ENCODE measurements at places on chromosomes 7 and 10. TPM values are rescaled to one million over a fixed set of nuclear protein-coding genes. Genes with fewer than 3 reads are reported as not detected.

Gene C10orf62
- not detected for total RNA-seq

Gene SLC26A3
- total RNA-seq, result not detected

Gene NAT16
- total RNA-seq, result not detected

Gene TEX36
- total RNA-seq, result not detected

Gene LRRD1
- total RNA-seq, result not detected

Gene ADRB1
- total RNA-seq, result 0.14 TPM

Gene NPSR1
- total RNA-seq, result not detected

Gene ADRA2A
- not detected for total RNA-seq

Gene PAX4
- not detected for total RNA-seq

Gene LDB3
- 0.06 TPM for total RNA-seq

Gene EVX1
- total RNA-seq, result not detected

- no peak for DNase-seq
These were observed 3.4 kb downstream of the GPR15LG start for GRCh38 chr10:84176836-84177474.

GRCh38 chr7:5238500-5238899, 44.2 kb upstream of the SLC29A4 start:
- DNase-seq, result no peak

- DNase-seq, result no peak
These were observed 130.8 kb downstream of the PAXIP1 start for GRCh38 chr7:154871928-154872750.

DNA sequence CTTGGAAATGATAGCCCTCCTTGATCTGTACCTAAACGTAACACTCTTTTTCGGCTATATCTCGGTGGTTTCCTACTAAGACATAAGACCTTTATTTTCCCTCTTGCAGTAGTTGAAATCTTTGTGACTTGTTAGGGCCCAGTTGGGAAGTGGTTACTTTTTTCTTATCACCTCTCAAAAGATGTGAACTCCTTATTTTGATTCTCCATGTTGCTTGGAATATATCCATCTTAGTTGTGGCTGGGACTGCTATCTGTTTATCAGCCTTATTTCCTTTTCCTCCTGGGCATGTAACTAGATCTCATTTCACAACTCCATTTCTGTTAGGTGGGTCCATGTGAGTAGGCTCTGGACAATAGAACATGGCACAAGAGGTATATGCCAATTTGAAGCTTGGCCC, 4.1 kb upstream of the CPED1 start:
- no peak for DNase-seq

DNA sequence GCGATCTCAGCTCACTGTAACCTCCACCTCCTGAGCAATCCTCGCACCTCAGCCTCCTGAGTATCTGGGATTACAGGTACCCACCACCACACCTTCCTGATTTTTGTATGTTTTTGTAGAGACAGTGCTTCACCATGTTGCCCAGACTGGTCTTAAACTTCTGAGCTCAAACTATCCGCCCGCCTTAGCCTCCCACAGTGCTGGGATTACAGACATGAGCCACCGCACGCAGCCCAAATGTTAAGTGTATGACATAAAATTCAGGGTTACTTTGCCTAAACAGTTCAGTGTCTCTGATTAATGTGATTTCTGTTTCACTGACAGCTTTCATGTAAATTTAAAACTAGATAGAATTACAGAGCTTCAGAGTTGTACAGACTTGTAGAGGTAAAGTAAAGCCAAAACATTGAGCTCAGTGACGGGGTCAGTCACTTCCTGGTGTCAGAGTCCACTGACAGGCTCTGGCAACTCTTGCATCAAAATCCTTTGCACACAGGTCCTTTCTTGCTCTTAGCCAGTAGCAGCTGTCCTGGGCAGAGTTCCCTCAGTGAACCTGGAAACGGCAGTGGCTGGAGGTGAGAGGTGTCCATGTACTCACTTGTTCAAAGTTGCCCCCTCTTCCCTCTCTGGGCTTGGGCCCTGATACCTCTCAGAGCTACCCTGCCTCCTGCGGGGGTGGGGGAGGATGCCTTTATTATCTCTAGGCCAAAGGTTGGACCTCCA, 33.7 kb downstream of the MGMT start:
- no peak for DNase-seq

DNA sequence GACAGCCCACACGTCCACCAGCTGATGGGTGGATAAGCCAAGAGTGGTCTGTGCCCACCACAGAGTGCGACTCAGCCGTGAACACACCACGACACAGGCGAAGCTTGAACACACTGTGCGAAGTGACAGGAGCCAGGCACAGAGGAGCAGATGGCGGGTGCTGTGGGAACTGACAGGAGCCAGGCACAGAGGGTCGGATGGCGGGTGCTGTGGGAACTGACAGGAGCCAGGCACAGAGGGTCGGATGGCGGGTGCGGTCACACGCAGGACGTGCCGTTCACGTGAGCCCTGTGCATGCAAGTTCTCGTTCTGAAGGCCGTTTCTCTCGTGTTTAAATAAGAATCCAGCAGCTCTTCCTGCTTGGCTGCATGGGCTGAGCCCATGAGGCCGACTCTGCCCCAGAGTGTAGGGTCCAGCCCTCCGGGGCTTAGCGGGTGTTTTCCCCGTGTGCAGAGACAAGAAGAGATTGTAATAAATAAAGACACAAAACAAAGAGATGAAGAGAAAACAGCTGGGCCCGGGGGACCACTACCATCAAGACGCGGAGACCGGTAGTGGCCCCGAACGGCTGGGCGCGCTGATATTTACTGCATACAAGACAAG, 5.9 kb upstream of the ADAP1 start:
- DNase-seq, result no peak

DNA sequence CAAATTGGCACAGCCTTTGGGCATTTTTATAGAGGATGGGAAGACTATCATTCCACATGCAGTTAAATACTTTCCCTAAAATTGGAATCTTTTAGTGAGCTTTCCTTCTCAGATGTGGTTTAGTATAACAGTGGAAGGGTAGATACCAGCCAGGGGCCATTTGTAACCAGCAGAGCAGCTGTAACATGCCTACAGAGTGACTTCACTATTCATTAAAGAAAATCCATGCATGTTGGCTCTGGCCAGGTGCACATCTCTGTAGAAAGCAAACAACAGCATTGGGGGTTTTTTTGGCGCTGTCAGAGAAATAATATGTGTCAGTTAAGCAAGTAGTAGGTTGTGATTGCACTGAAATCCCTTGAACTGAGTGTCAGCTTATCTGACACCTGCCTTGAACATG, 115.6 kb downstream of the LHFPL3 start:
- no peak for DNase-seq

DNA sequence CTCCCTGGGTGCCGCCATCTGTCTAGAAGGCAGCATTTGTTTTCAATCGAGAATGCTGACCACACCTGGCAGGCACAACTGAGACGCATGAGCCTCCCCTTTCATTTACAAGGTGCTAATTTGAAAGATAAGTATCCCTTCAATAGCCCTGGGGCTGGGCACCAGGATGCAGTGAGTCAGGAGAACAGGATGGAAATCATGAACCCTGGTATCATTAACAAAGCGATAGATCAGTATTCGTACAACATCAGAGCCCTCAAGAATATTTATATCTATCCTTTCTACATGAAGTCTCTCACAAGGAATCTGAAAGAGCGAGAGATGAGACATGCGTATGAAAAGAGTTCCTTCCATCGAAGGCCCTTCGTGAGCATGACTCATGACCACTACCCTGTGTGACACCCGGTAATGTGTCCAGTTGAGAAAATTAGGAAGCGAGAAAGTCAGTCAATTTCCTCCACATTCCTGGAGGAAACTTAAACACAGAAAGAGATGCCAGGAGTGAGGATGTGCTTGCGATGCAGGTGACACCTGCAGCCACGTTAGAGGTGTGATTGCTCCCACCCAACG, 123.1 kb upstream of the PITRM1 start:
- no peak for DNase-seq

GRCh38 chr7:137919987-137920386, 73.2 kb upstream of the DGKI start:
- DNase-seq, result no peak

DNA sequence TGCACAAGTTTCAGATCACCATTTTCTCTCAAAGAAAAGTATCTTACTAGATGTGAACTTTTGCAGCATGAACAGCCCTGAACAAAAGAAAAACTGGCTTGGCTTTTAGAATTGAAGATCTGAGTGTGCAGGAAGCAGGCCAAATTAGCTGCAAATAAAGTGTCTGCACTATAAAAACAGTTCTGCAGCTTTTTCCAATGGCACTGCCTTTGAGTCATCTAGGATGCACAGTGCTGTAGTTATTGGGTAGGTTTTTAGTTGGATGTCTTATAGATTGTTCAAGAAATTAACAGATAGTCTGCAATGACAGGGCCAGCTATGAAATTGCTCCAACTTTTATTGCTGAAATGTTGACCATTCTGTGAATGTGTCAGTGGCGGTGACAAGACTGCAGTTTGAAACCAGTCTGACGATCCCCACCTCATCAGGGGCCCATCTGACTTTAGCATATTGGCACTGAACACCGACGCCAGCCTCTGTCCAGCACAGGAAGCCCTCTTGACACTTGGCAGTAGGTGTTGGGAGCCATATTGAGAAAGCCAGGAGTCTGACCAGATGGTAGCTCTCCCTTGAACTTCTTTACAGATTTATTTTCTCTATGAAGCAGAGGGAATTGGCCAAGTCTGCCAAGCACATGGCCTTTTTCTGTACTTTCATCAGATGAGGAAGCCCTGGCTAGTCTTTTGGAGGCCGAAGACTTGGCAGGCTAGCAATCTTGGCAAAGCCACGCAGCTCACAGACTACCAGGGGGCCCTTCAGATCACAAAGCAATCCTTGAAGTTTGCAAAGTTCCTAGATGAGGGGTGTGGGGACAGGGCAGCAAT, 490.6 kb downstream of the NEBL start:
- DNase-seq, result no peak

DNA sequence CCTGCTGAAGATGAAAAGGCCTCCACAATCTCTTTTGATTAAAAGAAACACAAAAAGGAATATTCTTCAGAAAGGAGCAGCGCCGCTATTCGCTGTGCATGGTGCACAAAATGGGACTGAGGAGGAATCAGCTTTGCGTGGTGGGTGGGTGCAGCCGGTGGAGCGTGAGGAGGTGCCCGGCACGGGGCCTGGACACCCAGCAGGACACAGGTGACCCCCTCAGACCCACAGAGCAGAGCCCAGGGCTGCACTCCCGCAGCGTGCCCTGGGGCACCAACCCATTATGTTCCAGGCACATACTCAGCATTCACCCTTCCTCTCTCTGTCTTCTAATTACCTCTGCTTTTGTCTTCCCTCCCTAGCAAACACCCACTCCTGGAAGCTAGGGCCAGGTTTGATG, 238.0 kb upstream of the PPP2R2D start:
- no peak for DNase-seq

DNA sequence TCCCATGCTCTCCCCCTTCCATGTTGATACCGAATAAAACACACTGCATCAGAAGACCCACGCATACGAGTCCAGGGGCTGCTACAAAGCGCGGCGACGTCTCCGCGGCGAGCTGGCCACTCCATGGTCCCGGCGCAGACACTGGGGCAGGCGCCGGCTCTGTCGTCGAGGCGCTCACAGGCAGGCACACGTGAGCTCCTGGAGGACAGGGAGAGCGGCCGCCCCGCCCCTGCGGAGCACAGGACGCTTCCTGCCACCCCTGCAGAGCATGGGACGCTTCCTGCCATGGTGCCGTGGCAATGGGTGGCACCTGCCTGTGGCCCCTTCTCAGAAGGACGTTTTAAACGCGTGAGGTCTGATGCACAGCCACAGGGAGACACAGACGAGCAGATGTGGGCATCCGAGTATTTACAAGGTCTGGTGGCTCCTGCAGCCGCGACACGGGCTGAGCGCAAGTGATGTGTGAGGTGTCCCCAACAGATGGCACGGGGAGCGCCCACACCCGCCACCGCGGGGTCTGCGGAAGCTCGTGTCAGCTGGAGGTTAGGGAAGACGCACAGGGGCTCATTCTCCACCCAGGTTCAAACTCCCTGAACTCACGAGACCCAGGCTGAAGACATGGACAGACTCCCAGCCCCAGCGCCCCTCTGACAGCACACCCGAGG, 21.4 kb upstream of the GPR146 start:
- DNase-seq, result no peak

- DNase-seq, result no peak
These were observed 76.9 kb downstream of the PRKCQ start for GRCh38 chr10:6503171-6503570.

DNA sequence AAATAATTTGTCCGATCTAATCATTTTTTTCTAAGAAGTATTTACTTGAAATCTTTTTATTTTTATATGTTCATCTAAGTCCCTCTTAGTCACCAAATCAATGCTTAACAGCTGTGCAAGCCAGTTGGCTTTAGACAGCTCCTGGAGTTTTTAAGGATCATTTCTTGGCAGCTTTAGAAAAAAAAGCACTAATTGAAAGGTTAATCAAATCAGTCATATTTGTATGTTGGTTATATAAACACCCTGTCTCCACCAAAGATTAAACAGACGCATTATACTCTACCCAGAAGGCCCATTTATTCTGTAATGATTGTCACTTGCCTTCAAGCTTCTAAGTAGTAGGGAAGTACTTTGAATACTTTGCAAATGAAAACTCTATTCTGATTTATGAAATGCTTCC, 60.2 kb downstream of the PAXIP1 start:
- DNase-seq, result no peak

DNA sequence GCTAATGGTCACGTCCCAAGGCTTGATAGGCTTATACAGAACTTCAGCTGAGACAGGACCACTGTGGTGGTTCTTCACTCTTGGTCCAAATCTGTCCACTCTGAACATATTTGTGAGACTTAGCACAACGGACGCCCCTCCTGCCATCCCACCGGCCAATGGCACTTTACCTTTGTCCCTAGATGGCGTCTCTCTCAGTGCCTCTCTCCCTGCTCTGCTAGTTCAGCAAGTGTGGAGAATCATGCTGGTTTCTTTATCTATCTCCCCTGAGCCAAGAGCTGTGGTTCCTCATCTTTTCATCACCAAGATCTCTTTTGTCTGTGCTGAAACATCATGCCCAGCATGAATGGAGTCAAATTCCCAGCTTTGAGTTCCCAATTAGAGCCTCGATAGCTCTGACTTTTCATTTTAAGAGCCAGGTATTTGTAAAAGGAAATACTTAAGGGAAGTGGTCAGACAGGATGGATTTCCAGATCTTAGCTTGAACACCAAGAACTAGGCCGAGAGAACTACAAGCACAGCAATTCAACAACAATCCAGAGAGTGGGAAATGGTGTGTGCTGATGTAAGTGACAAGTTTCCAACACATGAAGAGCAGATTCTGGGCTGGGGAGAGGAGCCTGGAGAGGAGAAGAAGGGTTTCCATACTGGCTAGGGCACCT, 69.5 kb downstream of the ZNF800 start:
- no peak for DNase-seq

GRCh38 chr7:30142710-30143109, 7.9 kb downstream of the MTURN start:
- no peak for DNase-seq

- peak; percentile 15 for DNase-seq
These were observed 18.8 kb downstream of the CDC123 start for GRCh38 chr10:12214763-12215218.

GRCh38 chr10:65348637-65349036, 1577.2 kb upstream of the LRRTM3 start:
- DNase-seq, result no peak

GRCh38 chr10:54284526-54285193, 516.4 kb downstream of the PCDH15 start:
- DNase-seq, result no peak
